Activated CD4-positive, alpha-beta memory T cell treated with anti-CD3 and anti-CD28 coated beads, Interleukin-2, amount 10 ng/mL, durations not matched to agents 7 days and 5 days (primary cell): ENCODE measurements at places on chromosomes 1 and 21.

DNA sequence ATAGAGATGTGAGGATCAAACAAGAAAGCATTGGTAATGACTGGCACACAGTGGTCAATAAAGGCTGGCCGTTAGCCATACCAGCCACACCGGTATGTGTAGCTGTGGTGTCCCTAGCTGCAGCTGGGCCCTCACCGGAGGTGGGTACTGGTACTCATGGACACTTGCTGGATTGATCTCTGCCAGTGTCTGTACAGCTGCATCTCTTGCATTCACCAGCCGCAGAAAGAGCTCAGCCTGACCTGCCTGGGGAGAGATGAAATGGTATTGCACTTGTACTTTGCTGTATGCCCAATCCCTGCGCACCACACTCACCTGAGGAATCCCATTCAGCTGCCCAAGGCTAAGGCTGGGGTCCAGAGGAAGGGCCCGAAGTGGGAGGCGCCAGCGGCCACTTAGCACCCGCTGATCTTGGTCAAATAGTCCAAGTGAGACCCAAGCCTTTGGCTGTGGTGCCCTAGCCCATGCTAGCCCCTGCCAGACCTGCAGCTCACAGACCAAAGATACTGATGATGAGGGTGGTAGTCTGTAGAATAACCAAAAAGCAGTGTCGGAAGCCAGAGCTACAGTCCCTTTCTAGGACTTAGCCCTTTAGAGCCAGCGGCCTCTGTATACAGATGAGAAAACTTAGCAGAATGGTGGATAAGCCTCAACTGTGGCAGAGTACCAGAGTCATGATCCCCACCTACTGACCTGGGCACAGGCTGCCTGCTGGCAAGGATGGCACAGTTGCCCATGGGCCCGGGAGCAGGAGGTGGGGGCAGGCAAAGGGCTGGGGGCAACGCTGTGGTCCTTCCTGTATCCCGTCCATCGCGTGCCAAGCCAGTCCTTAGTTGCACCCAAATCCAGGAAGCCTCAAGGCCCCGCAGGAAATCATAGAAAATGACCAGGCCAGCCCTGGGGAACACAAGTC, 3.0 kb downstream of the CCDC17 start:
- DNase-seq: no peak
- no peaks in the 10 kb centered on the region for H3K4me1 ChIP-seq

- H3K27ac ChIP-seq: no peak overlapping the region
- H3K27me3 ChIP-seq: peaks cover 5% of the 10 kb centered on the region
- no peak overlapping the region for H3K4me3 ChIP-seq
- H3K36me3 ChIP-seq: no peaks in the 10 kb centered on the region
- peaks cover 2% of the 10 kb centered on the region for H3K4me1 ChIP-seq
These were observed 36.4 kb downstream of the PALMD start for GRCh38 chr1:99682291-99682751.

GRCh38 chr1:114703242-114703641, 7.9 kb upstream of the AMPD1 start:
- H3K4me3 ChIP-seq: no peak overlapping the region
- peaks cover under 1% of the 10 kb centered on the region for H3K27me3 ChIP-seq
- no peak overlapping the region for H3K27ac ChIP-seq

- H3K4me3 ChIP-seq: no peak overlapping the region
- no peak for DNase-seq
- peaks cover 35% of the 10 kb centered on the region for H3K36me3 ChIP-seq
These were observed 125.0 kb downstream of the ADSS2 start for GRCh38 chr1:244326757-244327156.

DNA sequence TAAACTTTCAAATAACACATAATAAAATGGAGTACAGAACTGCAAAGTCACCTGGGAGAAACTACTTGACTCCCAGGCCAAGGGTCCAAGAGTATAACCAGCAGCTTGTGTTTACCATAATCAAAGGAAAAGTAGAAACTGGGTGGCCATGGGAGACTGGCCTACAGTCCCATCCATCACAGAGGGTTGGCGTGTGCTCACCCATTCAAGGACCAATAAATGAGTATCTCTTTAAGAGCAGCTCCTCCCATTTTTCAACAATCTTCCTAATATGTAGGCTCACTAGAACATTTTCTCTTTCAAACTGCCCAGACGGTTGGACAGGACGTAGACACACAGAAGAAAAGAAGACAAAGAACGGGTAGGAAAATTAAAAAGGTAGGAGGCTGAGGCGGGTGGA, at the start of gene FMO3:
TSS of gene FMO3 (plus strand) at position 302 of the 400 bp plus-strand sequence. CDS start 1,754 bp downstream, outside the sequence.
- H3K4me1 ChIP-seq: no peaks in the 10 kb centered on the region
- no peak within 1 kb of the TSS for H3K4me3 ChIP-seq
- no peak within 1 kb of the TSS for H3K27ac ChIP-seq
- no peaks in the 10 kb centered on the region for H3K36me3 ChIP-seq
